Daoy (cell line): ENCODE measurements at places on chromosomes 5 and 9. TPM values are rescaled to one million over a fixed set of nuclear protein-coding genes. Genes with fewer than 3 reads are reported as not detected.

GRCh38 chr5:124981901-124982300, 235.5 kb upstream of the ZNF608 start:
- no peak for DNase-seq

- no peak for DNase-seq
Observed at GRCh38 chr9:87675906-87676515, 49.9 kb upstream of the CTSL start.

- DNase-seq = no peak
Observed at GRCh38 chr5:94945656-94946055, 327.2 kb downstream of the SLF1 start.

The PPP2R2B gene
- 3.8 and 5.0 TPM in 2 replicates for total RNA-seq

The ANKRD34B gene
- 0.06 TPM in 1 of 2 replicates, not detected in the other for total RNA-seq

The CCNJL gene
- 6.1 and 7.0 TPM in 2 replicates for total RNA-seq

The CYSRT1 gene
- total RNA-seq = 0.91 TPM in 1 of 2 replicates, not detected in the other

GRCh38 chr5:82749461-82749820, 327.8 kb downstream of the TMEM167A start:
- DNase-seq = peak; percentile 20

DNA sequence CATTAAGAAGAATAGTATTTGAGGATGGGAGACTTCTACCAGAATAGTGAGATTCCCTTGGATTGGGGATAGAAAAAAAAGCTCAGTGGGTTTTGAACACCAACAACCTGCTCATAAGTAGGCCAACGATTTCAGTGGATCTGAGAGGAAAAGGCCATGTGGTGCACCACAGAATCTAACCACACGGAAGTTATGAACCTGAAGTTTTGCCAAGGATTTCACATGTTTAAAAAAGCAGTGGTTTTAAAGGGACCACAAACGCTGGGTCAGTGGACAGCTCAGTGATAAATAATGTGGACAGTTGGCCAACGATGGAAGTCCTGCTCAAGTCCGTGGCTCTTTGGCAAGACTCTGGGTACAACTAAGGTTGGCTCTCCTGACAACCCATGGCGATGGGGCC, 107.2 kb upstream of the TXNDC8 start:
- DNase-seq = peak; percentile 43

The FKBP15 gene
- total RNA-seq = 19.9 and 24.1 TPM in 2 replicates

The SETX gene
- 30.4 and 37.1 TPM in 2 replicates for total RNA-seq

The PCDHGA4 gene
- 0.63 and 1.6 TPM in 2 replicates for total RNA-seq

GRCh38 chr5:6328173-6328572, 50.2 kb downstream of the MED10 start:
- DNase-seq = peak; percentile 30

DNA sequence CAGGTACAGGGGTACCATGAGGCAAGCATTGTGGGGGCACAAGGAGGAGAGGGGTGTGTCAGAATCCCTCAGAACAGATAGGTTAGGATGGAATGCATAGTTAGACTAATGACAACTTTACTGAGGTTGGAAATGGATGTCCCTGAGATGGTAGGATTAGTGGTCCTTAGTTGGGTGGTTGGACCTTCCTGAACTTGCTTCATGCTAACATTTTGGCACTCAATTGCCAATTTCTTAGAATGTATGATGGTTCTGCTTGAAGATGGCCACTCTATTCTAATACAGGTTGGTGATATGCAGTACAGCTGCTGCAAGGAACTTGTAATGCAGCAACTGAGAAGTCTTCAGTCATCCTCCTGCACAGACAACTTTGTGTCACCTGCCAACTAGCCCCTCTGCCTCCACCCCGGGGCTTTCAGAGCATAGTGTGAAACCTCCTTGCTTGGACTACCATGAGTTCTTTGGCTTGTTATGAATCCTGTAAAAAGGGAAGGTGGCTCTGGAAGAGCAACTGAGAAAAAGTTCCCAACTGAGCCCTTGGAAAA, 5.4 kb downstream of the CCNI2 start:
- no peak for DNase-seq

DNA sequence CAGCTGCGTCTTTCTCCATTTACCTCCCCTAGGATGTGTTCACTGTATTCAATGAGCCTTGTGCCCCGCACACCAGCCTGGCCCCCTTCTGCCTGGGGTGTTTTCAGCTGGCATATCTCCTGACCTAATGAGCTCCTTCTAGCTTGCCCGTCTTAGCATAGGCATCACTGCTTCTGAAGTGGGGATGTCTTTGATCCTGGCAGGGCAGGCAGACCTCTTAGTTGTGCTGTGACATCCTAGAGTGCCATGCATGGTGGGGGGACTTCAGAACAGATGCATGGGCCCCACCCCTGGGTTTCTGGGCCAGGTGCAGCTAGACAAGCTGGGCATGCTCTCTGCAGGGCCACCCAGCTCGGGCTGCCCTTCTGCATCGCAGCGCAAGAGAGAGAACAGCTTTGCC, 172.7 kb downstream of the GADD45G start:
- no peak for DNase-seq

GRCh38 chr9:131981116-131981776, 98.4 kb downstream of the MED27 start:
- DNase-seq = no peak

GRCh38 chr9:115254287-115255180, 136.6 kb upstream of the TNC start:
- DNase-seq = peak; percentile 60

DNA sequence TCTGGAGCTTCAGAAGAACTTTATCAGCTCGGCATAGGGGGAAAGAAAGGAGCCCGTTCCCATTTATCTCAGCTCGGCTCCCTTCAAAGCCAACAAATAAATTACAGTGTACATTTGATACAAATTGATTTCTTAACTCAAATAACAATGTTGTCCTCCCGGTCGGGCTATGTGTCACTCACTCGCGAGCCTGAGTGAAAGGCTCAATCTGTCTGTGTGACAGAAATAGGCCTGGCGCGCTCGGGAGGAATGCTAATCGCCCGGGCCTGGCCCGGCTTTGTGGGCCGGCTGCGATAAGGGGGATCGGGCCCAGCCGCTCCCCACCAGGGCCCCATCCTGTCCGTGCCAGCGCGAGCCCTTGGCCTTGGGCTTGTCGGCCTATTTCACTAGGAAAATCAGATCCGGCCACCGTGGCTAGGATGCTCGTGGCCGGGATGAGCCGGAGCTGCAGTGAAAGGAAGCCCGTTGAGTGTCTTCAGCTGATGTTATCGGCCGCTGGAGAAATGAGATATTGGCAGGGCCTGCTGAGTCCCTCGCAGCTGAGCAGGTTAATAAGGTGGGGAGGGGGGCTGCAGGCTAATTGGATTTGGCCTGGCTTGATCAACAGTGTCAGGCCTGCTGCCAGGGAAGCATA, 258.7 kb downstream of the IRX1 start:
- DNase-seq = no peak

The NCS1 gene
- 40.7 and 49.6 TPM in 2 replicates for total RNA-seq

The TEX48 gene
- total RNA-seq = not detected in 2 replicates

- DNase-seq = peak; percentile 7
Observed at GRCh38 chr5:50968356-50969149, 302.1 kb downstream of the PARP8 start.

DNA sequence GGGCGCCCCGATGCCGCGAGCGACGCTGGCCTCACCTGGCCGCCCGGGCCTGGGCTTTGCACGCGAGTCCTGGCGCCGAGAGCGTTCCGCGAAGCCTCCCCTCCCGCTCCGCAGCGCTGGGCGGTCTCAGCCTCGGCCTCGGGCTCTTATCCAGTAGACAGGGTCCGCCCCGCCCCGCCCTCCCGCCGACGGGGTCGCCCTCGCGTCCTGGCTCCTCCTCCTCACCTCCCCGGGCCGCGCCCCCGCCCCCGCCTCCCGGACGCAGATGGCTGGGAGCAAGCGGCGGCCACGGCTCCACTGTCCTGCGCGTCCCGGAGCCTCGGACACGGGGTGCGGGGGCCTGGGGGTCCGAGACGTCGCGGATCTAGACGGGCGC, at the start of gene SLC6A3:
Gene SLC6A3, minus strand, starts transcription at position 128 of the 376 bp plus-strand sequence. CDS start 2,243 bp downstream, outside the sequence.
- DNase-seq = peak; percentile 19

The BTNL3 gene
- total RNA-seq = not detected in 2 replicates

GRCh38 chr9:7336356-7337065, 463.1 kb downstream of the DMAC1 start:
- no peak for DNase-seq

DNA sequence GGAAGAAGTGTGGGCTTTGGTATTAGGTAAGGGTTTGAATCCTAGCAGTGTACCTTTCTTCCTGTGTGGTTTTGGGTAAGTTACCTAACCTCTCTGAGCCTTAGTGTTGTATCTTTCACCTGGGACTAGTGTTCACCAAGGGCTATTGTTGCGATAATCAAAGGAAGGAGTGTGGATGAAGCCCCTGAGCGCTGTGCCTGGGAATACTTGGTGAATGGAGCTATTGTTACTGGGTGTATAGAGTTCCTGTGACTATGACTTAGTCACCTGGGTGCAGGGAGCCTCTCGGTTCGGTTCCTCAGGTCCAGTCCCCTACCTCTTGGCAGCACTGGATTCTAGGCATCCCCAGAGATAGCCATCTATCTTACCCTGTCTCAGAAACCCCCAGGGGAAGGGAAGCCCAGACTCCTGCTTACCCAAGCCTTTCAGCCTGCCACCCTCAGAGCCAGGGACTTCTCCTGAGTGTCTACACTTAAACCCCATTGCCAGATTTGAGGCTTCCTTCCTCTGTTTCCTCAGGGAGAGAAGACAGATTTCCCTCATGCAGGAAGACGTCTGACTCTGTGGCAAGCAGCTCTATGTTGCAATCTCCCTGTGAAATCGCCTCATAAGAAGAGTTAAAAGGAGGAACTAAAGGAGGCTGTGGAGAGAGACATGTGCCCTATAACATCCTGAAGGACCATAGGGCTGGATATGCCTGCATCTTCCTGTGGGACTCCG, 181.0 kb upstream of the PITX1 start:
- no peak for DNase-seq

The TRIO gene
- total RNA-seq = 99.7 and 112 TPM in 2 replicates

The NUDT12 gene
- total RNA-seq = 8.7 and 12.1 TPM in 2 replicates

- peak; percentile 46 for DNase-seq
Observed at GRCh38 chr9:136311051-136312008, 7.4 kb upstream of the CCDC187 start.

The SHISAL2B gene
- total RNA-seq = not detected in 2 replicates

The PCDHGB3 gene
- total RNA-seq = 0.68 and 1.1 TPM in 2 replicates

DNA sequence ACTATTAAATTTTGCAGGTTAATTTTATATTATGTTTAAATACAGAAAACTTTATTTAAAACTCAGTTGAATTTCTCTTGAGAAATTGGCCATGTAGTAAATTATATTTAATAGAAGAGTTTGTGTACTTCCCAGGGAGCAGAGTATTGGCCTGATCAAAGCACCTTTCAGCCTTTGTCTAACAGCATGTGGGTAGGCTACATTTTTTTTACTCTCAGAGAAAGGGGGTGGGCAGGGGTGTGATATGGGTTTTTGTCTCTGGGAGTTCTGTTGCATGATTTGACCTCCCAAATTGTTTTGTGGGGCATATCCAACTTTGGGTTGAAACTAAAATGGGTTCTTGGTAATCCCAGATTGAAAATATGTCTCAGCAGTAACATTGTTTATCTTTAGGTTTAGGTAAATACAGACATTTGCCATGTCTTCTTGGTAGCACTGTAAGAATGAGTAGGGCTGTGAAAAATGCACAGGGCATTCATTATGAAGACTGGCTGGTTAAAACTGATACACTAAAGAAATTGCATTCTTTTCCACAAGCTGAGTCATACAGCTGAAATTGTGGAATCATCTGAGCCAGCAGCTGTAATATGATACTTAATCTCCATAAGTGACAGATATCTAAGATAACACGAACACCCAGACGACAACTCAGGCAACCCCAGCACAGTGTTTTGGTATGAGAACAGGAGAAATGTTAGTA, 75.4 kb upstream of the CDKN2B start:
- DNase-seq = no peak

- no peak for DNase-seq
Observed at GRCh38 chr9:113368982-113369854, 7.6 kb downstream of the HDHD3 start.

GRCh38 chr9:131092548-131093440, 3.5 kb upstream of the AIF1L start:
- DNase-seq = no peak

DNA sequence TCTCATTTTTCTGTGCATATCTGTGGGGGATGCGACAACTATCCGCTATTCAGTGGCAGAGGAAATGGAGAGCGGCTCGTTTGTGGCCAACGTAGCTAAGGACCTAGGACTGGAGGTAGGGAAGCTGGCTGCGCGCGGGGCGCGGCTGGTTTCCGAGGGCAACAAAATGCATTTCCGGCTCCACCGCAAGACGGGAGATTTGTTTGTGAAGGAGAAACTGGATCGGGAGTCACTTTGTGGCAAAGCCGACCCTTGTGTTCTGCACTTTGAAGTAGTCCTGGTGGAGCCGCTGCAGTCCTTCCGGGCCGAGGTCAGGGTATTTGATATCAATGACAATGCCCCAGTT, 320 bp downstream of the PCDHB1 start:
- peak; percentile 22 for DNase-seq

GRCh38 chr5:67549296-67549618, 352.7 kb upstream of the CD180 start:
- DNase-seq = no peak

The SIT1 gene
- not detected in 2 replicates for total RNA-seq

DNA sequence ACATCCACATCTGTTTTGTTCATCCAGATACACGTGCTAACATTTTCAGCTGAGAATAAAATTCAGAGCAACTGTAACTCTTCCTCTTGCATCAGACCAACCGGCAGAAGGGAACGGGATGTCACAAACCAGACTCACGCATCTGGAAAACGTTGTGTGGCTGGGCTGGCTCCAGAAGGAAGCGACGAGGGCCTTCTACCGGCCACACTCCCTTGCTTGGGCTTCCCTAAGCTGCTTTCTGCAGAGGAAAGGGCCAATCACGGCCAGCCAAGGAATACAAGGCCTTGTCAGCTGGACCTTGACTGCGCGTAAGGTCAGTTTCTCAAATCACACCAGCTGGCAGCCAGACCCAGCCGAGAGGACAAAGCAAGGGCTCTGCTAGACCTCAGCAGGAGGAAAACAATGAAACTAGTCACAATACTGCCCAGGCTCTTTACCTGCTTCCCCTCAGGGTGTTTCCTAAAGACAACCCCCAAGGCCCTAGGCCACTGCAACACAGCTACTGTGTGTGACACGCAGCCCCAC, 106.1 kb downstream of the THBS4 start:
- no peak for DNase-seq

- DNase-seq = no peak
Observed at GRCh38 chr9:132762896-132763295, 92.6 kb downstream of the GTF3C4 start.

GRCh38 chr5:32639943-32640342, 54.6 kb downstream of the SUB1 start:
- DNase-seq = no peak

DNA sequence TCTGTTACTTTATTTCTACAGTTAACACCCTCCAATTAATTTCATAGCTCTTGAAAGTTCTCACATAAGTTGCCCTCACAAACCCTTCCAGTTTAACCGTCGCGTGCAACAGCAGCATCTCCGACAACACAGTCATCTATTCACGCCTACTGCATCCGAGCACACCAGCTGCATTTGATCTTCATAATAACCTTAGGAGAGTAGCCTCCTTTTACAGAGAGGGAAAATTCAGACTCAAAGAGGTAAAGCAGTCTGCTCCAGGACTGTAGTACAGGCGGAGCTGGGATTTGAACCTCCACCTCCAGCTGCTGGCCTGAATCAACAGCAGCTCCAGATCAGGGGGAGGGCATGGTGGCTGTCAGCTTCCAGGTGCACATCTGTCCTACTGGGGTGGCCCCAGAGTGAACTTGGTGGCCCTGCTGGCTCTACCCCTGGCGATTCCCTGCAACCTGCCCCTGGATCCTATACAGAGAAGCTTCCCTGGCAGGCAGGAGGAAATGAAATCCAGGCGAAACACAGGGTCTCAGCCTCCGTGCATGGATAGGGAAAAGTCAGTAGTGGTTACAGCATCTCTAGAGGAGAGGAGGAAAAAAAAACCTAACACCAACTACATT, 71.6 kb upstream of the UNC5A start:
- no peak for DNase-seq

GRCh38 chr5:69450116-69450515, 35.2 kb downstream of the MARVELD2 start:
- DNase-seq = peak; percentile 87

The CCDC152 gene
- 5.2 and 7.2 TPM in 2 replicates for total RNA-seq

The PFDN1 gene
- 144 and 162 TPM in 2 replicates for total RNA-seq
